ENCODE measurements at places on chromosomes 16 and 17. TPM values are rescaled to one million over a fixed set of nuclear protein-coding genes. Genes with fewer than 3 reads are reported as not detected.

KRTAP2-1 gene
- total RNA-seq, result not detected

CCL5 gene
- total RNA-seq, result not detected

TNFRSF13B gene
- not detected for total RNA-seq

ASGR1 gene
- 9.7 TPM for total RNA-seq

MYH11 gene
- total RNA-seq, result not detected

KRTAP3-1 gene
- not detected for total RNA-seq

SLC9A5 gene
- 0.40 TPM for total RNA-seq

CES1 gene
- total RNA-seq, result not detected

OTOP2 gene
- not detected for total RNA-seq

CES5A gene
- total RNA-seq, result not detected

C17orf78 gene
- not detected for total RNA-seq

MSLN gene
- not detected for total RNA-seq

SOX15 gene
- not detected for total RNA-seq

NKIRAS2 gene
- 47.7 TPM for total RNA-seq

KRT31 gene
- total RNA-seq, result not detected

MYH8 gene
- not detected for total RNA-seq
